ENCODE measurements at places on chromosomes 4 and X. TPM values are rescaled to one million over a fixed set of nuclear protein-coding genes. Genes with fewer than 3 reads are reported as not detected.

Gene CDX4
- total RNA-seq: not detected

Gene CDKL2
- total RNA-seq: 0.99 TPM

Gene UCHL1
- total RNA-seq: 969 TPM

Gene HSFX3
- total RNA-seq: not detected

Gene PACRGL
- 14.9 TPM for total RNA-seq
